ENCODE measurements at places on chromosomes 7 and 10.
A peak's percentile ranks its signal among the peaks of the same experiment; 100 is the strongest.

GRCh38 chr7:36668080-36668479, 56.2 kb downstream of the AOAH start:
- DNase-seq = no peak

GRCh38 chr7:5430612-5430947, 6.9 kb upstream of the TNRC18 start:
- DNase-seq = no peak

DNA sequence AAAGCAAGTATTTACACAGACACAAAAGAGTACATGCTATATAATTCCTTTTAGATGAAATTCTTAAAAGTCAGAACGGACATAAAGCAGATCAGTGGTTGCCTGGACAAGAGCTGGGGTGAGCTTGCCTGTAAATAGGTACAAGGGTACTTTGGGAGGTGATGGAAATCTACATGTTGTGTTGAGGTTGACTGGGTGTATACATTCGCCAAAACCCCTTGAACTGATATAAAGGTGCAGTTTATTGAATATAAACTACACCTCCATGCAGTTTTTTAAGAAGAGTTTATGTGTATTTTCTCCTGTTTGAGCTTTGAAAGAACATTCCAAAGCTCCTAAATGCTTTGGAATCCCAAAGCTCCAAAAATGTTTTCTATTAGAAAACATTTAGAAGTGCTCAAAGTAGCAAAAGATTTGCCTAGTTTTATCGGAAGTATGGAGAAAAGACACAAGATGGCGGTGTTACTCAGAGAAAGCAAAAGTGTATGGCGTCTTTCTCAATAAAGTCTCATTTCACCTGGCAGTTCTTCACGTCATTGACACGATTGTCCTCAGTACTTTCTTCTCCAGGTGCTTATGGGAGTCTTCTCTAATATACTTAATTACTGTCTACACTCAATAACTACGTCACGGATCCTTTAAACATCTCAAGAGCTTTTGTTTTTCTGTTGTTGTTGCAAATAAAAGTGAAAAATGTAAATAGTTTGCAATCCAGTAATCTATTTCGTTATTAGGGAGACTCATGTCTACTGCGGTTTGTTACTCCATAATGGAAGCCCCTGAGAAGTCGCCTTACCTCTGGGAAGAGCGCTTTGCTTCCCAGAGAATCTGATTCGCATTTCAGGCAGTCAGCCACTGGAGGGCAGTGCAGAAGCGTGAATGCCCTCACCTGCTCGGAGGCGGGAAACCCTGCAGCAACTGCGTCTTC, 14.7 kb upstream of the SEC61G start:
- peak; percentile 54 for DNase-seq

- no peak for DNase-seq
Observed at GRCh38 chr7:141218941-141219340, 145.1 kb downstream of the TMEM178B start.

- DNase-seq = no peak
Observed at GRCh38 chr10:75779276-75779675, 347.9 kb downstream of the LRMDA start.

DNA sequence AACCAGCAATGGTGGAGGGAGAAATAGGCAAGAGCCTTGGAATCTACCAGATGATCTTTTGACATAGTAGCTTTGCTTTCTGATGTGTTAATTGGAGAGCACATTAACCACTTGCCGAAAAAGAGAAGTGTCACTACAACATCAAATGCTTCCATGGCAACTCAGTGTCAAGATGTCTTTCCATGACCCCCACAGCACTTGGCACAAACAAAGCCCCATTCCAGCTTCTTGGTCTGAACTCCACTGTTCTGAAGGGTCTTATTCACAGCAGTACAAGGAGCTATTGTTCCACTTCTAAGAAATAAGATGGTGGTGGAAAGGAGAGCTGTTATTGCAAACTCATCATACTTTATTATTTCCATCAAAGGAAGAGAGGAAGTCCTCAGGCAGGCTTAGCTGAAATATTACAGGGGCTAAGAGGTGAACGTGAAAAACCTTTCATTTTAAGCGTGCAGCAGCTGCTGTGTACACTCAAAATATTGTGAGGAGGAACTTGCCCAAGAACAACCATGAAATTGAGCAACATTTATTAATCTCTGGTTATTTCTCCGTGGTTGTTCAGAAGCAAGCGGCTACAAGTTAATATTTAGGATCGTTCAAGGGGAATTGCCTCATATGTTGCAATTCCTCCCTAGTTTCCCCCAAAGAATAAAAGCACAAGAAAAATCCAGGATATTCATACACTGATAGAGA, 354.8 kb upstream of the CELF2 start:
- DNase-seq = no peak

- no peak for DNase-seq
Observed at GRCh38 chr7:39971924-39972323, 21.9 kb downstream of the CDK13 start.

DNA sequence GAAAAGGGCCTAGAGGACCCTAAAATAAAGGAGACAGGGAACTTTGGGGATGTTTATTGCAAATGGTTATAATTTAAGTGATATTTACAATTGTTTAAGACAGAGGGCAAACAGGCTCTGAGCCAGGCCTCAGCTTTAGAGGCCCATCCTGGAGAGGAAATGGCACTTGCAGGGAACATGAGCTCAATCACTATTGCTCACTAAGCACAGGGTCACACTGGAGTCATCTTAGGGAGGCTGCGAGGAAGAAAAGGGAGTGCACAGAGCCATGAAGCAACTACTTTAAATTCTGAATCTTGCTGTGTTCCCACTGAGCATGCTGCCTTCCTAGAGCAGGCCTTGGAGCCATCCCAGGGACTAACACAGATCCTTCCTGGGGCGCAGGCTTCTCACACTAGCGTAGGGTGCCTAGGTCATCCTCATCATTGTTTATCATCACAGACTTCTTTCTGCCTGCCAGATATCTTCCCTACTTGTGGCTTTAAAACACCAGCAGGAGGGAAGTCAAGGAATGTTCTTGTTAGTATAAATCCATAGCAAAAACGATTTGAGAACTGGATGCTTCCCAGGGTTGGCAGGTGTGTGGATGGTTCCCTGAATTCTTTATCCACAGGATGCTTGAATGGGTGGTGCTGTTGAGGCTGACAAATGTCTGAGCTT, 12.7 kb upstream of the DNAJB12 start:
- no peak for DNase-seq

GRCh38 chr7:33091111-33091531, 18.1 kb downstream of the RP9 start:
- no peak for DNase-seq

GRCh38 chr10:103835096-103836050, 20.0 kb downstream of the SH3PXD2A start:
- no peak for DNase-seq

DNA sequence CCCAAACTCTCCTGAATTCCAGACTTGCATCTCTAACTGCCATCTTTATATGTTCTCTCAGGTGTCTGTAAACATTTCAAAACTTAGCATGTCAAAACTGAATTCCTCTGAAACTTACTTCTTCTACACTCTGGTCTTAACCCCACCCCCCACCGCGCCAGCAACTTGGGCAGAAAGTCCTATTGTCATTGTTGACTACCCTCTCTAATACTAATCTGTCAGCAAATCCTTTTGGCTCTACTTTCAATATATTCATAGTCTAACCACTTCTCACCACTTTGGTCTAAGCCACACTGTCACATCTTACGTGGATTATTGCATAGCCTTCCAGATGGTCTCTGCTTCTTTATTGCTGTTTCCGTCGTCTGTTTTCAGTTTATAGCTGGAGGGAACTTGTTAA, 86.6 kb downstream of the AHCYL2 start:
- DNase-seq = no peak

DNA sequence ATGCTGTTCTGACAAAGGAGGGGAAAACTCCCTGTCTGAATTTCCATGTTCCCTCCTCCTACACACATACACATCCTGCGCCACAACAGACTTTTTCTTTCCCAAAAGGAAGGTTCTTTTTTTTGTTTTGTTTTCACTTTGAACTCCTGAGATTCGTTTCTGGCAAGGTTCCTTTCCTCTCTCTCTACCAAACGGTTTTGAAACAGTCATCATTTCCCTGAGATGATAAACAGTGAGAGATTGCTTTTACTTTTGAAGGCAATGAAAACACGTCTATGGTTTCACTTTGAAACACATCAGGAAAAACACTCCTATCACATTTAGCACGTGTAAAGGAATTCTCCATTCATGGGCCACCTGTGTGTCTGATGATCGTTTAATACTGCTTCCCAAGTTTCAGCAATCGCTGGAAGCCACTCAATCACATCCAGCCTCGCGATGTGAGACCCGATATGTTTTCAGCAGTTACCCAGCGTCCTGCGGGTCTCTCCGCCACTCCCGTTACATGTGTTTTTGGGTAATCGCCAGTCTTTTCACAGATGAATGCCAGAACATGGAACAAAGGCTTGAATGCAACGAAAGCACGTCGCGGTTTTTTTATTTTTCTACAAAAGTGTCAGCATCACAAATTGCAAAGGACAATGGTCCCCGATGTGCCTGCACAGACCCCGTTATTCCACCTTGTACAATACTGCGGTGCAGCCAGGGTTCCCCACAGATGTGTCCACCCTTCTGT, 62.8 kb upstream of the CUX1 start:
- no peak for DNase-seq

- DNase-seq = no peak
Observed at GRCh38 chr7:116229366-116229765, 19.0 kb downstream of the TES start.

- DNase-seq = no peak
Observed at GRCh38 chr7:17342756-17343155, 44.3 kb downstream of the AHR start.

DNA sequence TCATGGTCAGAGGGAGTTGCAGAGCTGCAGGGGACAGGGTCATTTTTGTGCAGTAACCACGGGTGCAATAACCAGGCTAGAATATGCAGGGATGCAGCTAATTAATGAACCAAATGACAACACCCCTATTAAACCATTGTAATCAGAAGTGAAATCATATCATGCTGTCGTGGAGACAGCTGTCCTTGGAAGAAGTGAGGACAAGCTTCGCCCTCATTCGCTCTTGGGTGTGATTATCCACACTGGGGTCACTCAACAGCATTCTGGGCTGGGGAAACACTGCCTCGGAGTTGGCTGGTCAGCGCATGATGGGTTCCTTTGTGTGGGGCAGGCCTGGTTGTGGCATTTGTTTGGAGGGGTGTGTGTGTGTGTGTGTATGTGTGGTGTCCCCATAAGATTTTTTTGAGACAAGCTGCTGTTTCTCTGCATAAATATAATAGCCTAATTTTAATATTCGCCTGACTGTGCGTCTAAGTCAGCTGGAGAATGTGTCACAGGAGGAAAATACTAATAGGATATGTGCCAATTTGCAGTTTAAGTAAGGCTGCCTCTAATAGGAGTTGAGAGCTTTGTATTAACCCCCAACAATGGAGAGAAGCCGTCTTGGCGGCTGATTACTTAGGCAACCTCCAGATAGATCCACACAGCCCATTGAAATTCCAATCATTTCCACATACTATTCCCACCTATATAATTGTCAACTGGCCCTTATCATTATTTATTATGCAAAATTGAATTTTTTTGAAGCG, 149.4 kb downstream of the DNAJB6 start:
- DNase-seq = no peak

DNA sequence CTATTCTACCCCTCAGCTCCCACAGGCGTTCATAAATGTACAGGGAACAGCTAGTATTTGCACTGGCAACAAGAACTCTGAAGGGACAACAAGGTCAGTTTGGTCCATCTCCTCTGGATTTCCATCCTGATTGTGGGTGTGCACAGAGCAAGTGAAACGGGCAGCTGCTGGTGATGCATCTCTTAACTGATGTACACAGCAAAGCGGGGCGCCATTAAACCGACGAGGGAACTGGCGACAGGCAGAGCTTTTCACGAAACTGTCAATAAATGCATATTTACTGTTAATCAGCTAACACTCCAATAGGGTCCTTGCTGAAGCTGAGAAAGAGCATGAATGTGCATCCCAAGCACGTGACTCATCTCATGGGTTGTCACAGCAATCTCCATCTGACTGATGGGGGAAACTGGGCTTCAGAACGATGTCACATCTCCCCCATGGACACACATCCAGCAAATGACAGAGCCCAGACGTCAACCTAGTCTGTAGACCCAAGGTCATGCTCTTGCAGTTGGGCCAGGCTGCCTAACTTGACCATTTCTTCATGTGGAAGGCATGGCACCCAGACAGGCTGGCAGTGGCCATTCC, 54.2 kb downstream of the FAM53B start:
- DNase-seq = no peak

- DNase-seq = no peak
Observed at GRCh38 chr7:94324380-94325121, 70.1 kb upstream of the COL1A2 start.
